ENCODE measurements at places on chromosomes 6 and 20. TPM values are rescaled to one million over a fixed set of nuclear protein-coding genes. Genes with fewer than 3 reads are reported as not detected.

- DNase-seq = no peak
Measured at GRCh38 chr6:968791-969190, 275.9 kb upstream of the EXOC2 start.

DNA sequence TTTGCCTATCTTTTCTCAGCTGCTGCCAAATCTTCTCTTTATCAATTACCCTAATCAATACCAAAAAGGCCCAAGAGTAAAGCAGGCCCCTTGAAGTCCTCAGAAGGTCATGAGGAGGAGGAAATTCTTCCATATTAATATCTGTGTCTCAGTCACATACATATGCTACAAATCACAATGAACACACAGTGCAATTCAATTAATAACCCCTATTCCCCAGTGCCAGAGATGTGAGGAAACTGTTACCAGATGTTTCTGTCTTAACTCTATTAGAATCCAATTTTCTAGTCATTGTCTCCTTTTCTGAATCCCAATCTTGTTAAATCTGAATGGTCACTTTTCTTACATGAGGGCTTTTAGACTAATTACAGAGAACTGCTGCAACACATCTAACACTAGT is 45.9 kb upstream of the SLC2A12 start:
- no peak for DNase-seq

KIF25 gene
- polyA plus RNA-seq = not detected

RSPO3 gene
- not detected for polyA plus RNA-seq

DNA sequence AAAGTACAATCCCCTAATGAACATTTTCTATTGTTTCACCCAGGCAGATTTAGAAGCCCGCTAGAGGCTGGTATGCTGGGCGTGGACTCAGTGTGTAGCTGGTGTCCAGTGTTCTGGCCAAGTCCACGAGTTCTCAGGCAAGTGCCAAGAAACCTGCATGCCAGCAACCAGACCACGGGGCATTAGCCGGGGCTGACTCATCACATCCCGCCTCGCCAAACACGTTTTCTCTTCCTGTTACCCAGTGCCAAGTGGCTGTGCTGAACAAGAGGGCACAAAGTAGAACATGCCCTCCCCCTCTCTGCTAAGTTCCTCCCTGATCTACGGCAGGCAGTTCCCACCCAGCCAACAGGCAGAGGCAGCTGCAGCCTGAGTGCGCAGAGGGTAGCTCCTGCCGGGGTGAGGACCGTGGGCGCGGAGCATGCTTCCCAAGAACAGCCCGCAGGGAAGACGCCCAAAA is 29.6 kb downstream of the RAMACL start:
- no peak for DNase-seq

DNA sequence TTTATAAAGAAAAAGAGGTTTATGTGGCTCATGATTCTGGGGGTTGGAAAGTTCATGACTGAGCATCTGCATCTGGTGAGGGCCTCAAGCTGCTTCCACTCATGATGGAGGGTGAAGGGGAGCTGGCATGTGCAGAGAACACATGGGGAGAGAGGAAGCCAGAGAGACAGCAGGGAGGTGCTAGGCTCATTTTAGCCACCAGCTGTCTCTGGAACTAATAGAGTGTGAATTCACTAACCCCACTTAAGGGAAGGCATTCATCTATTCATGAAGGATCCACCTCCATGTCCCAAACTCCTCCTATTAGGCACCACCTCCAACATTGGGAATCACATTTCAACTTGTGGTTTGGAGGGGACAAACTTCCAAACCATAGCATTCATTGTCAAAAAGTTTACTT is 137.3 kb upstream of the PMEPA1 start:
- no peak for DNase-seq

DNA sequence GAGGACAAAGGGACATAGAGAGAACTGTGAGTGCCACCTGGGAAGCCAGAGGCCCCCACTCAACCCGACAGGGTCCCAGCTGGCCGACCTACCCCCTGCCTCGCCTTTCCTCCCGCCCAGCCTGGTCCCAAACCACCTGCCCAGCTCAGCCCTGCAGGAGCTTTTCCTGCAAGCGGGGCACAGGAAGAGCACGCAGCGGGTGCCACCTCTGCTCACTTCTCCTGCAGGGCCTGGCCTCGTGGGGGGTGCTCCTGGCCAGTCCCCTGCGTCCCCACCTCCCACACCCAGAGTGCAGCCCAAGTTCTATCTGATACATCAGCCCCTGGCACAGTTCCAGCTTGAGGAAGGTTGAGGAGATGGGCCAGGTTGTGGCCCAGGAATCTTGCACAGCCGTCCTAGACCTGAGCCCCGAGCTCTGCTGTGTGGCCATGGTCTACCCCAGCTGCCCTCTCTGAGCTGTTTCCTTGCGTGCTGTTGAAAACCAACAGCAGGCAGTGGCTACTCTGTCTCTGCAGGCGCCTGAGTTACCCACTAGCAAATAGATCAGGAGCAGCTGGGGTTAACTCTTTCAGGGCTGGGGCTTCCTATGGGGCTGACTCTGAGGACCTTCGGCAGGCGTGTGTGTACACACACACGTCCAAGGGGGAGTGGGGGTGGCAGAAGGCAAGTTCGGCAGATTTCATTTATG is 1.7 kb downstream of the NECAB3 start:
- no peak for DNase-seq

LIN28B gene
- not detected for polyA plus RNA-seq

DNA sequence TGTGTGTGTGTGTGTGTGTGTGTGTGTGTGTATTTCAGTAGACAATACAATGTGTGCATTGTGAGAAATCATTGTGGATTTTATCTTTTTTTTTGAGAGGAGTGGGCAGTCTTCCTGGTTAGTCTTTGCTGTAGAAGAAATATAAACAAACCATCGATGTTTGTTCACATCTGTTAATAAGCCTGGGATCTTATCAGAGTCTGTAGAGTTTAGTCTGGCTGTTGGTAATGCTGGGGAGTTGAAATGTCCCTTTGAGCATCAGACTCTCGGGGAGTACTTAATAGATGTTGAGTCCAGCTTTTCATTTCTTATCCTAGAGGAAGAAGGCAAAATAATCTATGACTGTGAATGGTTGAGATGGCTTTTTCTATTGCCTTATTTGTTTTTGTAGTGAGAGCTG is 96.6 kb upstream of the SUPT3H start:
- no peak for DNase-seq

DNA sequence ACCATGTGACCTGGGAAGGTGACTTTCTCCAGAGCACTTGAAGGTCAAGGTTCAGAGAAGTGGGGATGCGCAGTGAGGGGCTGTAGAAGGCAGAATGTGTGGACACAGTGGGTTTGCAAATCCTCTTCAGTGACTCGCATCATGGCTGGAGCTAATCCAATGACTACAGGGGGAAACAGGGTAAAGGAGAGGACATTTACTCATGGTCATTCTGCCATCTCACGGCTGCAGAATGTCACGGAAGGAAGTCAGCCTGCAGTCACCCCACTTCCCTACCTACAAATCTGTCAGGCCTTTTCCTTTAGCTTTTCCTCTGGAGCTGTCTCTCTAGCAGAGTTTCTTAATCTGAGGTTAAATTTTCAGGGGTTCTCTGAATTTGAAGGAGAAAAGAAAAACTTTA is 337.6 kb downstream of the CDC5L start:
- no peak for DNase-seq

DNA sequence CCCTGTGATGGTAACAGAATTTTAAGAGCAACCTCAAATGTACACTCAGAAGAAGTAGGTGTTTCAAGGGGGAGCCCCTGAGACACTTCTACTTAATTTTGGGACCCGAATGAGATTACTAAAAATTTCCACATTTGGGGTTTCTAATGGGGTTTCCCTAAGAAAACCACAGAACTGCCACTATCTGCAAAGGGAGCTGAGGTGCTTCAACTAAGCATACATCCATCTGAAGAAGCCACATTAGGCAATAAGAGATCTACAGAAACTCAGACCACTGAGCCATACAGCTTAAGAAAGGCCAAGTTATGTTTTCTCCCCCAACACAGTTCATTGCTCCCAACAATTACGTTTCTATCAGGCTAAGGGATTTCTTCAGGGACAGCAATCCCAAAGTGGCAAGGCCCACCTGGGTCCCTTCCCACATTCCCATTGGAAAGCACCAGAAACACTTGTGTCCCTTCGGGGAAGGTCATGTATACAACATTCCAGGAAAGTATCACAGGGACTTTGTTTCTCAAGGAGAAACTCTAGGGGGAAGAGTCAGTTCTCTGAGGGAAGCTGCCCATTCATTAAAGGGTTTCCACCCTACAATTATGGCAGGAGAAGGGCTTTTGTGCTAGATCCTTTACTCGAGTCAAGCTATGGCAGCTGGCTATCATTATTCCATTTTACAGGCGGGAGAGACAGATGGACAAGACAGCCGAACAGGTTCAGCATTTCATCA is 5.0 kb downstream of the BCL2L1 start:
- DNase-seq = peak; percentile 23

GRCh38 chr20:62331347-62331746 is 28.6 kb downstream of the ADRM1 start:
- no peak for DNase-seq

DNA sequence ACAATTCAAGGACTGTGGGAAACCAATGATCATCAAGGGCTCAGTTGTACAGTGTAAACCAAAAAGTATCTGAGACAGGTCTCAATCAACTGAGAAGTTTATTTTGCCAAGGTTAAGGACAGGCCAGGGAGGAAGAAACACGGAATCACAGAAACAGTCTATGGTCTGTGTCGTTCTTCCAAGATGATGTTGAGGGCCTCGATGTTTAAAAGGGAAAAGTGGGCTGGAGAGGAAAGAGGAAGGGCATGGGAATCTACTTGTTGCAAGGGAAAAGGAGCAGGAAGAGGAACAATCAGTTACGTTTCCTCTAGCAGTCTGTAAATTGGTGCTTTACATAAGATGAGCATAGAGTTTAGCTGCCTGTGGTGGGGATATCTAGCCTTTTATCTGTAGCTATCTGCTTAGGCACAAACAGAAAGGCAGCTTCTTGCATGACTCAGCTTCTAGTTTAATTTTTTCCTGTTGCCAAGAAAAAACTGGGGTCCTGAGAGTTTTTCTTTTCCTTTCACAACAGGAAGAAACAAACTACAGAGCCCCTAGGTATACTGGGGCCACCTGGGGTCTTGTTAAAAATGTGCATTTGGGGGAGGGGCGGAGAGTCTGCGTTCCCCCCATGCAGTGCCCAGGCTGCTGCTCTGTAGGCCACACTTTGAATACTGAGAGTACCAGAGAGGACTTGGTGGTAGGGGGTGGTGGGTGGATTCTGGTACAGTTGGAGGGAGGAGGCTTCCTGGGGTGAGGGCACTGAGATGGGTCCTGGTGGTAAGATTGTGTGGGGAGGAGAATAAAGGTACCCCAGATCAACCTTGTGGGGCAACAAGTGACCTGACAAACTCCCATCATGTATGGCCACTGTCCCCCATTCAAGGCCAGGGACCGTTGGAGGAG is 35.3 kb upstream of the EZR start:
- DNase-seq = peak; percentile 47

DNA sequence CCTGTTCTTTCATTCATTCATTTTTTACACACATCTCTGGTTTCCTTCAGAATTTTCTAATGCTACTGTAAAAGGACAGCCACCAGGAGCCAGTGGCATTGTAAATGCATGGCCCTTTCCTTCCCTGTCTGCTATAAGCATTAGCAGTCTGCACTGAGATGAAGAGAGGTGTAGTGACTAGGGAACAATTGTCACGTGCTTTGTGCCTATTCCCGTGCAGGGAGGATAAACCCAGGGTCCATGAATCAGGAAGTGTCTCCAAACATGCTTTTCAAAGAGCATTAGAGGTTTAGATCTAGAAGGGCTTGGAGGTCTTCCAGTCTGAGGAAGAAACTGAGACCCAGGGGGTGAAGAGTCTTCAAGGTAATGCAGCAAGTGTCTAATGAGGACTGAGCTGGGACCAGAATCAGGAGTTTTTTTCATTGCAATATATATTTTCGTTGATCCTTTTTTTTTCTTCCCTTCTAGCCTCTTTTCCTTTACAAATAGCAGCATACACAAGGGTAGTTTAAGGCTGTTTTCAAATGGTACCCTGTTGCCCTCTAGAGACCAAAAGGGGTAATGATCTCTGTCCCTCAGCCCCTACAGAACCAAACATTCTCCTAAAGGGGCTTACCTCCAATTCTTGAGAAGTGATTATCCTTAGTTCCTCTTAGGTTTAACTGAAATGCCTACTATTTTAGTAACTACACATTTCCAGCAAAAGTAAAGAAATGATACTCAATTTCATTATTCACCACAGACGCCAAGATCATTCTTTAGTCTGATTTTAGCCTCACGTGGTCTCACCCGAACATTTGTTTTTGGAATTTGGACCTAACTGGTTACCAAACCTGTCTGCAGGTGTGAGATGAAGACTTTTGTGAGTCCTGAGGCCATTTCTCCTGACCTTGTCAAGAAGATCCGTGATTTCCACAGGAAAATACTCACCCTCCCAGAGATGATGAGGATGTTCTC is 6.6 kb downstream of the TRIM15 start:
- peak; percentile 15 for DNase-seq

GRCh38 chr20:59159493-59160376 is 3.9 kb upstream of the ZNF831 start:
- peak; percentile 88 for DNase-seq

- DNase-seq = no peak
Measured at GRCh38 chr20:25254986-25255680, 7.2 kb downstream of the PYGB start.

DNA sequence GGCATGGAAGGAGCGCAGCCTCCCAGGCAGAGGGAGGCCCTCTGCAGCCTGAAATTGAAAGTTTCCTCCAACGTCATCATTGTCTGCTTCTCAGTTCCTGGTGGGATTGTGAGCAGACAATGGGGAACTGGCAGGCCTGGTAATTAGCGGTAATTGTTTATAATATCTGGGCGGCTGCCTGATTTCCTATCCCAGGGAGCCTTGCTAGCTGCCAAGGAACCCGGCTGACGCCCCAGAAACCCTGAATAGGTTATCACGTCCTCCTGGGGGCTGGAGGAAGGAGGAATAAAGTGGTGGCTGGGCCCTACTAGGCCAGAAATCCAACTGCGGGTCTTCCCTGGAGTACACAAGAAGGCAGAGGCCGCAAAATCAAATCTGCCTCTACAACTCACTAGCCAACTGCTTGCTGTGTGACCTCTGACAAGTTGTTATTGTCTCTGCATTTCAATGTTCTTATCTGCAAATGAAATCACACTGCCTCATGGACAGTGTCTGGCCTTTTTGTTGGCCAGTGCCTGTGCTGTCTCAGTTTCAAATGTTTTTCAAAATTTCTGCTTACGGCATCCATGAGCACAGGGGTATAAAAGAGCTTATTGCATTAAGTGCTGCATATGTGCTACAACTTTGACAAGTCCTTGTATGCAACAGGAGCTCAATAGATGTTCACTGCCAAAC is 16.9 kb downstream of the KCNK15 start:
- DNase-seq = no peak

Data from immature natural killer cell (primary cell).